ENCODE measurements at places on chromosomes 3 and 15. TPM values are rescaled to one million over a fixed set of nuclear protein-coding genes. Genes with fewer than 3 reads are reported as not detected.

Gene LRRN1
- total RNA-seq, result 1.4 TPM

Gene CLDN11
- total RNA-seq, result 2.4 TPM

Gene JMJD7
- total RNA-seq, result 16.2 TPM

Gene CRABP1
- not detected for total RNA-seq

Gene SH2D7
- not detected for total RNA-seq

Gene CPNE4
- total RNA-seq, result 0.79 TPM

Gene CHP1
- 171 TPM for total RNA-seq

Gene SEMA7A
- total RNA-seq, result 3.6 TPM

Gene BTD
- 22.7 TPM for total RNA-seq

Measured in kidney (tissue), 22 donors.